ENCODE measurements at places on chromosomes 4 and X.

DNA sequence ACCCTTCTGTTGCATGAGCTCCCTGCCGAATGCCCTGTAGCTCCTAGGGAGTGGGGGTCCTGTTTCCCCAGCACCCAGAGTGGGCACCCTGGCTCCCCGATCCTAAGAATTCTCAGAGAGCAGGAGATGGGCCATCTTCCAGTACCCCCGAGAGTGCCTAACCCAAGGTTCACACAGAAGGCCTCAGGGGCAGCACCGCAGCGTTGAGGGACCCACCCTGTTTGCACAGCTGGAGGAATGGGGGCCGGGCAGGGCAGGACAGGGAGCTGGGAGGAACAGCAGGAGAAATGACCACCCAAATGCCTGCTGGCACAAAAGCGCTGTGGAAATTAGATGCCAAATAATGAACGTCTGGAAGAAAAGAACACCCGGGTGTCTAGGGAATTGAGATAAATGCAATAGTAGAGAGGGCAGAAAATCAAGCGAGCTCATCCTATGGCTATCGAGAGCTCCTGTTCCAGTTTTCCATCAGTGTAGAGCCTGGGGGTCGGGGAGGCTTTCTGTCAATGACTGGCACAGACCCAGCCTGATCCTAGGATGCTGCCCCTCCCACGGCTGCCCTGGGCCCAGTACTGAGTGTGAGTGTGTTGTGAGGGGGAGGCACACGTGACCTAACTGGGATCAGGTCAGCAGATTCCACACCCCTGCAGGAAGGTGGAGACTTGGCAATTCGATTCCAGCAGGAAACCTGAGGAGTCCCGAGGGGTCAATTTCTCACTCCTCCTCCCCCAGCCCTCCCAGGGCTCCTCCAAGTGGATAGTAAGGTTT, 25.7 kb downstream of the SEPTIN6 start:
- DNase-seq, result no peak

DNA sequence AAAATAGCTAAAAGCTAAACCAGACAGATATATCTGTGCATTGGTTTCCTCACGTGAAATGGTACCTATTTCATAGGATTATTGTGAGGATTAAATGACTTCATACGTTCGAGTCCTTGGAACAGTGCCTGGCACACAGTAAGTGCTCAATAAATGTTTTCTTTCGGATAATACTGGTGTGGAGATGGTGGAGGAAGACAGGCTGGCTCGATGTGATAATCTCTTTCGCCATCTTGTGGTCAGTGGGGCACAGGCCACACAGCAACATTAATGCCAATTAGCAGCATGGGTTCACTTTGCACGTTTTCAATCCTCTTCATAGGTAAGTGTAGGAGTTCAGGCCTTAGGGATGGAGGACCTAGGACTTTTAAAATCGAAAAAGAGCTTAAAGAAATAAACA, 9.3 kb downstream of the PAGE4 start:
- no peak for DNase-seq

DNA sequence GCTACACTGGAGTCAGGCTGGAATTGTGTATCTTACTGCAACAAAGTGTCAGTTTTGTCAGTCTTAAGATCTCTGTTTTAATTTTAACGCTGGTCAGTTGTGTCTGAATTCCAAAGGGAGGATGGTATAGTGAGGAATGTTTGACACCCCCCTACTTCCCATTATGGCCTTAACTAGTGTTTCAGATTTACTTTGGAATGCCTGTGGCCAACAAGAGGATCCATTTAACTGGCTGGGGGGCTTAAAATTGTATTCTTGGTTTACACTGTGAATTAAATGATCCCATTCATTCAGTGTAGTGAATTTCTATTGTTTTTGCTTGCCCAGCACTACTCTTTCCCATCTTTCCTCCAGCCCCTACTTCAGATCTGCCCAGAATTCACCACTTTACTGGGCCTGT, 75.8 kb upstream of the IQCM start:
- DNase-seq, result no peak

- no peak for DNase-seq
Observed at GRCh38 chr4:10139518-10139917, 22.9 kb upstream of the WDR1 start.

- DNase-seq, result no peak
Observed at GRCh38 chr4:76442807-76443206, 7.8 kb downstream of the SHROOM3 start.

DNA sequence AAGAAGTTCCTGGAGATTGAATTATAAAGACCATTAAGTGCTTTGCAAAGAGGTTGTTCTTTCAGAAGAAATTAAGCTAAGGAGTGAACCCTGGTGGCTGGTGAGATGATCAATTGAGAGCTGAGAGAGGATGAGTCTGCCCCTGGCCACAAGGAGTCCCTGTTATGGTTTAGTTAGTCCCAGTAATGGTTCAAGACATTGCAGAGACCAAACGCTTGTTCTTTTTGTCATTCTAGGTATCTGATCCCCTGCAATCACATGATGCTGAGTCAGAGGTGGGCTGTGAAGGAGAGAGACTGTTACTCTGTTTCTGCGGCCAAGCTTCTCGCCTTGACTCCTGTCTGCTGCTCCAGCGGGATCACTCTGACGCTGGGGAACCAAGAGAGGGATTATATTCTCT, 114.5 kb downstream of the GATB start:
- DNase-seq, result no peak

GRCh38 chrX:50157545-50158135, 43.2 kb downstream of the AKAP4 start:
- no peak for DNase-seq

- no peak for DNase-seq
Observed at GRCh38 chrX:2325076-2325784, 175.5 kb downstream of the DHRSX start.

GRCh38 chrX:139559383-139560042, 29.0 kb downstream of the F9 start:
- peak; percentile 3 for DNase-seq
